NCI-H1694 (cell line): ENCODE measurements at places on chromosomes 7 and 10.

GRCh38 chr10:7788639-7789286 lies 786 bp downstream of the ATP5F1C start:
- DNase-seq, result no peak

DNA sequence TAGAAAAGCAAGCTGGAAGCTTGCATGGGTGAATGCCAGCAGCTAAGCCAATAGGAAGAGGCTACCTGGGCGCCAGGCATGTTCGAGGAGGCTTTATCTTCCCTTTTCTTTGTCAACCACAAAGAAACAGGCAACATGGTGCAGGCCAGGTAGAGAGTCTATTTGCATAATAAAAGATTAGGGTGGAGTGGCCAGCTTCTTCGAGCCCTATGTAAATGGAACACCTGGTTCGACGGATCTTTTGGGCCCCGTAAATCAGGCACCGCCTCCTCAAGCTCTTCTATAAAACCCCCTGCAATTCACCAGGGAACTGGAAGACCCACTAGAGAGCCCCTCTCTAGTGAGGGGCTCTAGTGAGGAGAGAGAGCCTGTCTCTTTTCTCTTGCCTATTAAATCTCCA lies 1106.2 kb upstream of the CELF2 start:
- no peak for DNase-seq

- DNase-seq, result peak; percentile 13
These were observed 19.3 kb upstream of the ADAMTS14 start for GRCh38 chr10:70652761-70653657.

- peak; percentile 88 for DNase-seq
These were observed 199.3 kb downstream of the SNX10 start for GRCh38 chr7:26490640-26491624.

GRCh38 chr10:122144199-122144598 lies 126.9 kb upstream of the BTBD16 start:
- DNase-seq, result no peak

- DNase-seq, result no peak
These were observed 151.9 kb downstream of the NEURL1 start for GRCh38 chr10:103645141-103646054.

DNA sequence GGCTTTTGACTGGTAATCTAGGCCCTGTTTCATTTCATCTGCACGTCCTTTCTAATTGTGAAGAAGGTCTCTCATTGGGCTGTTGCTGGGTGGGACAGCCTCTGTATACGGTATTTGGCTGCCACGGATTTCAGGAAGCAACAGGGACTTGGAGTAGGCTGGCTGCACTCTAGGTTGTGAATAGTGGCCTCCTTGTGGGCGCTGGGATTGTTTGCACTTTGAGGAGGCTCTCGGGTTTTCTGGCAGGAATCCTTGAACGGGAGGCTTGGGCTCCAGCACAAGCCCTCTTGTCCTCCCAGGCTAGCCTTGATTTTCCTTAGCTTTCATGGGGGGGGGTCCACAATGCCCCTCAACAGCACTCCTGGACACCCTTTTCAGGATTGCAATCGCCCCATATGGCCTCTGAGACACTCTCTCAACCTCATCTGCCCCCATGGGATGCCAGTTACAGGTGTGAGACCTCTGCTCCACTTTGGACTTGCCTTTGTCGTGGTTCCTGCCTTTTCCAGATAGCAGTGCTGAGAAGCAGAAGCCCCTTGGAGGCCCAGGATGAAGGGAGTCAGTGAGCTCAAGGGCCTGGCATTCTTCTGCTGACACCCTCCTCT lies 33.9 kb upstream of the ZNF273 start:
- no peak for DNase-seq

DNA sequence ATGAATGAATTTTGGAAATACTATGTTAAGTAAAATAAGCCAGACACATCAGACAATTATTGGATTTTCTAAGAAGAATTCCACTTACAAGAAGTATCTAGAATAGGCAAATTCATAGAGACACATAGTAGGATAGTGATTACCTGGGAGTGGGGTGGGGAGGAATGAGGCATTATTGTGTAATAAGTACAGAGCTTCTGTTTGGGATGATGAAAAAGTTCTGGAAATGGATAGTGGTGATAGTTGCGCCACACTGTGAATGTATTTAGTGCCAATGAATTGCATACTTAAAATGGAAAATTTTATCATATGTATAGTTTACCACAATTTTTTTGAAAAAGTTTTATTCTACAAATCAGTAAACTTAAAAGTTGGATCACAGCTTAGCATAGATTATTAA lies 297.2 kb upstream of the KAT6B start:
- no peak for DNase-seq

DNA sequence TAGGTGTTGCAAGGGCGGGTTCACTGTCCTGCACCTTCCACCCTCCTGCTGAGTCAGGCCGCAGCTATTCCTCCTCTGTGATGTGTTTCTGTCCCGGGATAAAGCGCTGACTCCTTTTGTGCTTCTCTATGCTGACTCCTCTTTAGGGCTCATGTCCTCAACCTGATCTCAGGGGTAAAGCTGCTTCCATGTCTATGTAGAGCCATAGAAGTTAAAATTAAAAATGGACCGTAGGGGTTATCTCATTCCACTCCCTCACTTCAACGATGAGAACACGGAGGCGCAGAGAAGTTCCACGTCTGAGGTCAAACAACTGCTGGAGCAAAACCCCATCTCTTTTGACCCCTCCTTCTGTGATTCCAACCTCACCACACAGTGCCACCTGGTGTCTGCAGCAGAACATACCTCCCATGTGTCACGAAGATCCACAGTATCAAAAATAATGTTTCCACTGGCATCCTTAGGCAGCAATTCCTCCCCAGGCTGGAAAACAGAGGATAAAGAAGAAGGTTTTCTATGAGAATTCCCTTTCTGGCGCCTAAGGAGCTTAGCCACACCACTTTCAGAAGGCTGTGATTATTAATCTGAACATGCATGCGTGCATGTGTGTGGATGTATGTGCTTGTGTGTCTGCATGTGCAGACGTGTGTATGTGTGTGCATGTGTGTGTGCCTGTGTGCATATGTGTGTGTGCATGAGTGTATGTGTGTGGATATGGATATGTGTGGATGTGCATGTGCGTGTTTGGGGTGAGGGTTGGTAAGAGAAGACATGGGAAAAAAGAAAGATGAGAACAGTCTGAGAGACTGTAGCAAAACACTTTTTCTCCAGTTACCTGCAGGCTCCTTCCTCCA lies 81.2 kb upstream of the UCN3 start:
- peak; percentile 2 for DNase-seq

GRCh38 chr7:83366629-83367028 lies 203.9 kb upstream of the PCLO start:
- no peak for DNase-seq

- DNase-seq, result no peak
These were observed 171.8 kb downstream of the SUGCT start for GRCh38 chr7:40306596-40306995.

DNA sequence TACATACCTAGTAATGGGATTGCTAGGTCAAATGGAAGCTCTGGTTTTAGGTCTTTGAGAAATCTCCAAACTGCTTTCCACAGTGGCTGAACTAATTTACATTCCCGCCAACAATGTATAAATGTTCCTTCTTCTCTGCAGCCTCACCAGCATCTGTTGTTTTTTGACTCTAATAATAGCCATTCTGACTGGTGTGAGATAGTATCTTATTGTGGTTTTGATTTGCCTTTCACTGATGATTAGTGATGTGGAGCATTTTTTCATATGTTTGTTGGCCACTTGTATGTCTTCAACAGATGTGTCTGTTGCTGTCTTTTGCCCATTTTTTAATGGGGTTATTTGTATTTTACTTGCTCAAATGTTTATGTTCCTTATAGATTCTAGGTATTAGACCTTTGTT lies 675.5 kb downstream of the SUGCT start:
- no peak for DNase-seq

DNA sequence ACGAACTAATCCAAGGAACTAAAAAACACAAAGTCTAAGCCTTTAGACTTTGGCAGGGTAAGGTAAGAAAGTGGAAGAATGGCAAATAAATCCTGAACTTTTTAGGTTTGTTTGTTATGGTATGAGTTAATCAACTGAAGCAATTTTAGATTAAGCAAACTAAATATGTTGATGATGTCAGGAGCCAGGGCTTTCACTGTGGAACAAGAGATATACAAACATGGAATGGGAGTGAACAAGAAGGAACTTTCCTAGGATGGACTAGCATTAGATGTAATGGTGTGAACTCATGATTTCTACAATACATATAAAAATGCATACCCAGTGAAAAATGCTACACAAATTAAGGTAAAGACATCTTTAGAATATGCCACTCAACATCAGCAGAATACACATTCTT lies 35.8 kb downstream of the NT5C2 start:
- no peak for DNase-seq

GRCh38 chr10:99784016-99784726 lies 1.7 kb downstream of the ABCC2 start:
- no peak for DNase-seq

GRCh38 chr10:71750124-71750841 lies 23.0 kb downstream of the VSIR start:
- no peak for DNase-seq

- no peak for DNase-seq
These were observed 3.6 kb downstream of the CCNY start for GRCh38 chr10:35339942-35340341.

DNA sequence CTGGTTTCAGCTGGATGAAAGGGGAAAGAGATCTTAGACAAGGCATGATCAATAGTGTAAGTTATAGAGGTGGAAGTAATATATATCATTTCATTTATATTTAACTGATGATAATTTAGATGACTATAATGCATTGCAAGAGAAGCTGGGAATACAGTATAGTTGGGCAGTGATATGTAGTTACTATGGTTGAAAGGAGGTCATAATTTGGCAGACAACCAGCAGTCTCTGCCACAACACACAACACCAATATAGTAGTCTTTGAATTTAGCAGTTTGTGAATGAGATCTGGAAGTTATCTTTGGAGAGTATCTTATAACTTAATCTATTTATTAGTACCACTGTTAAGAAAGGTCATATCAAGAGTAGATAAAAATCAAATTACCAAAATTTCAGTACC lies 39.9 kb downstream of the TAX1BP1 start:
- no peak for DNase-seq

- DNase-seq, result no peak
These were observed 34.5 kb upstream of the EBLN1 start for GRCh38 chr10:22252224-22252800.

GRCh38 chr10:75143353-75143752 lies 31.9 kb downstream of the SAMD8 start:
- DNase-seq, result no peak

DNA sequence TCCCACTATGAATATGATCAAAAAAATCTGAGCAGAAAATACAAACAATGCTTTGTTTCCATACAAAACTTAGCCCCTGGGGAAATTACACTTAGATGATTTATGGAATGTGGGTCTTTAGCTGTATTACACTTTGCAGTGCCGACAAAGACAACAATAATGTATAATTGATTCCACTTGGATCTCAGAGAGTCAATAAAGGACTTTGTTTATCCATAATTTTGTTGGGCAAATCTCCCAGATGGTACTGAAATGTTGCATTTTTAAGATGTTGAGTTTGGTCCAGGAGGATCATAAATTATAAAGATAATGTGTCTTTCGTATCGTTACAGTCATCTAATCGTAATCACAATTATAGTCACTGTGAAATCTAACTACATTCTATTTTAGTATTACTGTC lies 66.9 kb upstream of the DOCK1 start:
- DNase-seq, result no peak

DNA sequence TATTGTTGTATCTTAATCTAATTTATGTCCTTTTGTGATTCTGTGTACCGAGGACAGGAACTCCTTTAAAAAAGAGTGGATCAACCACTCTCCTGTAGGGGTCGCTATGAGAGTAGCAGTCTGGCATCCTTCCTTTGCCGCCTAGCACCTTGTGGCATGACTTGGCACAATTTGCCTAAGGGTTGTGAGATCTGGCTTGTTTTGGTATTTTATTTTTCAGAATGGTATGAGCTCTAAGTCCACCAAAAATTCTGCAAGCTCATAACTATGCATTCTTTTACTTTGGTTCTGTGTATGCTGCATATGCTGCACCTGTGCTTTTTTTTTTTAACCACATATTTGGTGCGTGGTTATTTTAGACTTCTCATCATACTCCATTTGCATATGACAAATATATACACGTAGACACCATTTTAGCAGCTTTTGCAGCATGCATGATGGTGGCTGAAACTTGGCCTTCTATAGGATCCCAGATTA lies 112.8 kb downstream of the CDK14 start:
- DNase-seq, result peak; percentile 77

DNA sequence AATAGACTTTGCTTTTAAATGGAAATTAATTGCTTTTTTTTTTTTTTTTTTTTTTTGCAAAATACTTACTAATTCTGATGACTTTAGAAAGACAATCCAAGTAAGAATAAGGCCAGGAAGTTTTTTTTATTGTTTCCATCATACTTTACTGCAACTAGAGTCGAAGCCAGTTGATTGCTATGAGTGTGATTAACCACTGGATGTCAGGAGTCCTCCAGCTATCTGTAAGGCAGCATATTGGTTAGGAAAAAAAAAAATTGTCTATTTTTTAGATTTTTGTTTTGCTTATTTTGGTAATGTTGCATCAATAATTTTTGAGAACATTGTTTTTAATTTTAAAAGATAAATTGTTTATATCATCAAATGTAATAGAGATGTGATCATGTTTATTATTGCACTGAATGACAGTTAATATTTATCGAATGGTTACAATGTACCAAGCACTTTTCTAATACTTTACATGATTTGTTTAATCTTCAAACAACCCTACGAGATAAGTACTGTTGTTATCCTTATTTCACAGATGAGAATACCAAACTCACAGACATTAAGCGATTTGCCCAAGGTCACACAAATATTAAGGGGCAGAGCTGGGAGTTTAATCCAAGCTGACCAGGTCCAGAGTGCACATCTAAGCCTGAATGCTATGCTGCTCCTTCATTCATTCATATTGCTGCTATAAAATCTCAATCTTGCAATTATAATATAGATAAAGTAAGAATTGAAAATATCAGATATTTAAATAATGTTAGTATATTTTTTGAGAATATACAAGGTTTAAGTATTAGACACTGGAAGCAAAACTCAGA lies 19.9 kb upstream of the LMOD2 start:
- DNase-seq, result peak; percentile 5

GRCh38 chr10:1476455-1476803 lies 260.9 kb downstream of the ADARB2 start:
- no peak for DNase-seq

- no peak for DNase-seq
These were observed 1.1 kb downstream of the EPHB6 start for GRCh38 chr7:142855756-142856564.

DNA sequence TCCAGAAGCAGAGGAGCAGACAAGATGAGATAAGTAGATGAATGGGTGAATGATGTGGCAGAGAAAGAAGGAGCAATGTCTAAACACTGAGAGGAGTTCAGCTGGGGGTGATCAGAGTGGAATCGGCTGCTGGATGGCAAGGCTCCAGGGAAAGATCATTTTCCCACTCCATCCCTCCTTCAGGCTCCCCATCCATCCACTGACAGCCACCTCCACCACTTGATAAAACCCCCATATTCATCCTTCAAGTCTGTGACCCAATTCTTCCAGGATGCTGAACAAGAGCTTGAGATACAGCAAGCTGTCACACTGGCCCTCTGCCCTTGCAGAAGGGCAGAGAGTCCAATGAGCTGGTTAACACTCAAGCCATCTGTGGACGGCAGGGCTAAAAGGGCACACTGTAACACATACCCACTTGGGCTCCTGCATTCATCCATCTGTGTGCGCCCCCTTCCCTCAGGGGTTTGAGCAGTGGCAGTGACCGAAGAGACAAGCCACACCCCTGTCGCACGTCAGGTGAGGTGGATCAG lies 30.8 kb upstream of the CACNB2 start:
- DNase-seq, result no peak
